Stimulated activated naive CD4-positive, alpha-beta T cell treated with Interleukin-2 at 50 U/mL for 16 hours (primary cell): ENCODE measurements at places on chromosomes 5 and 9.

- DNase-seq: no peak
These were observed 15.1 kb downstream of the RICTOR start for GRCh38 chr5:39059064-39059463.

- DNase-seq: no peak
These were observed 104.6 kb downstream of the ENC1 start for GRCh38 chr5:74535926-74536325.

DNA sequence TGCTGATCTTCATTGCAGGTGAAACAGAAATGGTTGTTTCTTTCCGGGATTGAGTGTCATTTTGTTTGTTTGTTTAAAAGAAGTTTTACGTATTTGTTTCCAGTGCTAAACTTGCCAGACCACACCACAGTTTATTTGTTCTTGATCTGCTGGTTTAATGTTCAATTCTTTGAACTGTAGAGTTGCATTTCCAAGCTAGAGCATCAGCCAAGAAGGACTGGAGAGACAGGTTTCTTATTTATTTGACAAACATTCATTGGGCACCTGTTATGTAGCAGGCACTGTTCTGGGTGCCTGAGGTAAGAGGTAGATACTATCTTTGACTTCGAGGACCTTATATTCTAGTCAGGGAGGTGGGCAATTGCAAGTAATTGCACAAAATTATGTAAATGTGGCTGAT is 45.0 kb downstream of the MCCC2 start:
- DNase-seq: no peak

- no peak for DNase-seq
These were observed 39.5 kb downstream of the MED10 start for GRCh38 chr5:6338871-6339270.

DNA sequence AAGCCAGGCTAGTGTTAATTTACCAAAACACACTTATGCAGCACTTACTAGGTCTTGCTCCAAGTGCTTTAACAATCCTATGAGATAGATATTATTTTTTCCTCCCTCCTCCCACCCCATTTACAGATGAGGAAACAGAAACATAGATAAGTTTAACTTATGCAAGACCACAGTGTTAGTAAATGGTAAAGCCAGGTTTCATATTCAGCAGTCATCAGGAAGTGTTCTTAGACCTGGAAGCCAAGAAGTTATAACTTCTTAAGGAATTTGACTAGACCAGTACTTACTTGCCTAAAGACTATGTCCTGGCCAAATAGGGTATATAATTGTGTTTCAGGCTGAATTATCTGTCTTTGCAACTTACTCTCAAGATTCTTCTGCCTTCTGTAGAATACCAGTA is 15.9 kb downstream of the ABHD17B start:
- no peak for DNase-seq

GRCh38 chr9:127207734-127208410 is 56.7 kb upstream of the GARNL3 start:
- DNase-seq: no peak

- DNase-seq: no peak
These were observed 79.4 kb downstream of the PHF2 start for GRCh38 chr9:93655621-93656425.

DNA sequence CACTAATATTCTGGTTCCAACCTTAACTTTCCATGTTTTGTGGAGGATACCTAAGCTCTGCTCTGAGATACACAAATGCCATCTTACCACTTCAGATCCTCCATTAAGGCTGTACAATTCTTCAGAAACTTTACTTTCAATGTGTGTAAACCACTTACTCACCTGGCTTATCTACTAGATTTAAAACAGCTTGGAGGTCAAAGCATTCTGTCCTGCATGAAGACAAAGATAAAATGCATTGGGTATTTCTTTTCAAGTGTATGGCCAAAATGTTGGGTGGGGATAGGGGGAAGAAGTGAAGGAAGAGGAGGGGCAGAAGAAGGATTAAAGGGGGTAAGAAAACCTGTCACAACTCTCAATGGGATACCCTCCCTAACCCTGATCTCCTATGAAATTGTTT is 939 bp downstream of the GOLGA1 start:
- DNase-seq: no peak

- no peak for DNase-seq
These were observed 59.8 kb upstream of the GOLPH3 start for GRCh38 chr5:32233696-32234447.

DNA sequence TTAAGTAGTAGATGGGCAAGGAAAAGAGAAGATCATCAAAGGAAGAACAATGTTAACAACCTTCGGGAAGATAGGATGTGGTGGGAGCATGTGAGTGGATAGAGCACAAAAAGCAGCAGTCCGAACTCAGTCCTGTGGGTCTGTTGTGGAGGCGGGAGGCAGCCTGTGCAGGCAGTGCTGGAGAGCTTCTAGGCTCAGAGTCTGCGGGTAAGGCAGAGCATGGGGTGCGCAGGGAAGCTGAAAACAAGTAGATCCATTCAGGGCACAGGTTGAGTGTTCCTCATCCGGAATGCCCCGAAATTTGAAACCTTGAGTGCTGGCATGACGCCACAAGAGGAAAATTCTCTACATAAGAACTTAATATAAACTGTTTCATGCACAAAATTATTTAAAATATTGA is 84.9 kb downstream of the PPIC start:
- no peak for DNase-seq

DNA sequence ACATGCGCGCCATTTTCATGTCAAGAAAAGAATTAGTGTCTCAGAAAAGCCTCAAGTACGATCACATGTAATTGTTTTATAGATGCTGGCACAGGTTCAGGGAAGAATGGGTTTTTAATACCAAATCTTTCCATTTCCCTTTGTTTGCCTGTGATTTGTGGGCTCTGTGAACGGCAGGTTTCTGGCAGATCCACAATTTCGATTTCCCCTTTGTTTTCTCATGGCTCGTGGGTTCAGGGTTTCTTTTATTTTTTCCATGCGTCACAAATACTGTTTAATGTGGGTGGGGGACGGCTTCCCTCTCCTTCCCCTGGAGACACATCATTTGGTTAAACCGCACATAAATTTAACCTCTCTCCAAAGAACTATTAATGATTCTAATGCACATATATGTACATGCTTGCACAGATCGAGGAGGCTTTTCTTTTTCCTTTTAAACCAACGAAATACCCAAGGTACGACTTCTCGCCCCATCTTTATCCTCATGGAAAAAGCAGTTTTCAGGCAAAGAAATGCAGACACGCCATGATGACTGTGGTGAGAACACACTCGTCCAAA is 195.9 kb downstream of the SLIT3 start:
- no peak for DNase-seq

GRCh38 chr9:106032978-106033377 is 338.6 kb downstream of the TMEM38B start:
- DNase-seq: no peak

- DNase-seq: no peak
These were observed 4.0 kb downstream of the JADE2 start for GRCh38 chr5:134529460-134529859.

- DNase-seq: no peak
These were observed 210.5 kb downstream of the GRIA1 start for GRCh38 chr5:153700940-153701339.

- DNase-seq: no peak
These were observed at the start of gene MYOT for GRCh38 chr5:137867664-137868063. Gene MYOT, plus strand, starts transcription at chr5:137867860. Its CDS starts 2,792 bp downstream, at chr5:137870652.

DNA sequence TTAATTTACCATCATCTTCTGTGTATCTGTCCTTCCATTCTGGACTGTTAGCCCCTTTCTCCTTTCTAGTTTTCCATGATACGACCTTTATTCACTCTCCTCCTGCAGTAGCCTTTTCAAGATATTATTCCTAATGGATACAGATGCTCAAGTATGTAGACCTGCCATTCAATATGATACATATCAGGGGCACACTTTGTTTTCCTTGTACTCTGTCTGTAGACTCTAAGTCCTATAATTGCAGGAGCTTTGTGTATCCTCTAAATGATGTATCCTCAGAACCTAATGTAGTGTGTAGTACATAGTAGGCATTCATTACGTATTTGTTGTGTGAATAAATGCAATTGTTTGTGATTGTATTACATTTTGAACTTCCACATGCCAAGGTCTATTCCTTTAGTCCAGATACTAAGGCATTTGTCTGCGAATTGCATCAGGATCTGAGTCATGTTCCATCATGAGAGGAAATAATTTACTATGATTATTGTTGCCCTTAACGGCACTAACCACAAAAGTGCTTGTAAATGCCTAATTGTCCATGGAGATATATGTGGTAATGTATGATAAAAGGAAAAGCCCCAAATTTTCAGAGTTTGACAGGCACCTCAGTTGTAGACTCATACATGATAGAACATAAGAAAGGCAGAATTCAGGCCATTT is 57.1 kb upstream of the IZUMO3 start:
- DNase-seq: no peak

DNA sequence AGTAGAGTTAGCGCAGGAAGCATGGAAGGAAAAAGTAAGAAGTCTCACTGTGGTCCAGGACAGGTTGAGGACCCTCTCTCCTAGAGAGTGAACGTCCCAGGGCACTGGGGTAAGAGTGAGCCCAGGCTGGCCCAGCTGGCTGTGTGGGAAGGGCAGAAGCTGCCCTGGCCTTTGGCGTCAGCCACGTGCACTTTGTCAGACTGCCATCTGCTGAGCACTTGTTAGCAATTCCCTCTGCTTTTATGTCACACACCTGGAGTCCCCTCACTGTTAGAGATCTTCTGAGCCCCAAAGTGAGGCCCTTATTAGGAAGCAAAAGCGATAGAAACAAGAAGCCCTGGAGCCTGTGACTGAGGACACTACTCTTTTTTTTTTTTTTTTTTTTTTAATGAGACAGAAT is 79.1 kb downstream of the UGCG start:
- DNase-seq: no peak

DNA sequence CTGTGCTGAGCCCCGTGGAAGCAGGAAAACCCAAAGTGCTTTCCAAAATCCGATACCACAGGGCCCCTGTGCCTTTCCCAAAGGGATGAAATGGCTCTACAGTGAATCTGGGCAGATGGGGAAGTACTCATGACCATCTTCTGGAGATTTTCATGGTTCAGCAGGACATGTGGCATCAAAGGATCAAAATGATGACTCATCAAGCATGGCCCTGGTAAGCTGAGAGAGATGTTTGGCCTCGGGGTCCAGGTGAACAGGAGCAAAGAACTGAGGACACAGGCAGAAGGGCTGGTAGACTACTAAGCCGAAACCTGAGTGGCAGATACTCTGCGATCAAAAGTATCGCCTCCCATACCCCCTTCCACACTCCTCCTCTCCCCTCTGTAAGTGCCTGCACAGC is 160.0 kb upstream of the EFNA5 start:
- DNase-seq: no peak

- DNase-seq: no peak
These were observed 6.0 kb upstream of the ESM1 start for GRCh38 chr5:54991416-54991815.

DNA sequence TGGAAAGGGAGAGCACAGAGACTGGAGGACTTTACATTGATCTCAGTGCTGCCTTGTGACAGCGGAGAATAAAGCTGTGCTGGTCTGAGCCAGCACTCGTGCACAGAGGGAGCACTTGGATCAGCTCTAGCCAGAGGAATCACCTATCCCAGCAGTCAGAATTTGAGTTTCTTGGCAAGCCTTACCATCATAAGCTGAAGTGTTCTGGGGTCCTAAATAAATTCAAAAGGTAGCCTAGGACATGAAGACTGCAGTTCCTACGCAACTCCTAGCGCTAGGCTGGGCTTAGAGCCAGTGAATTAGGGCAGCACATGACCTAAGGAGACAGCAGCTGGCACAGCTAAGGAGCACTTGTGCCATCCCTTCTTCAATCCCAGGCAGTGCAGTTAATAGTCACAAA is 119.5 kb downstream of the HMHB1 start:
- no peak for DNase-seq

- no peak for DNase-seq
These were observed 1.1 kb upstream of the TRIM41 start for GRCh38 chr5:181221792-181222629.

- DNase-seq: no peak
These were observed 134.5 kb downstream of the NFIB start for GRCh38 chr9:14179449-14179848.

DNA sequence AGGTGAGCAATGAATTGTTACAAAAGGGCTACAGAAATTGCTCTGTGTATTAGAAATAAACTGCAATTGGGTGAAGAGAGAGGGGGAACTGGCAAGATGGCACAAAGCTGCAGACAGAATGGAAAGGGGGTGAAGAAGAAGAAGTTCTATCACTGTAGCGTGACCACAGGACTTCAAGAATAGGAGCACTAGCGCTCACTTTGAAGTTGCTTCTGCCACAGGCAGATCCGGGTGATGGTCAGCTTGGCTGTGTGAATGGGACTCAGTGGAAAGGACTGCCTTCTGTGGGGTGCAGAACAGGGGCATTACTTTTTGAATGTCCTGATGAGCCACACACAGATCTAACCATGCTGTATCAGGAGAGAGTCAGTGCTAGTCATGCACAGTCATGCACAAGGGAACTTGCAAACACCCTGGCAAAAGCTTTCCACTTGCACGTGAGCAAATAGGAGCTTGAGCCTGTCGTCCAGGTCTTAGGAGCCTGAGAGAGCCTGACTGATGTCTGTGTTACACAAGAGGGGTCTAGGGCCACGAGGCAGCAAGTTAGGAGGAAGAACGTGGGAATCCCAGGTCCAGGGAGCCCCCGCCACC is 16.3 kb downstream of the IL5 start:
- DNase-seq: no peak

DNA sequence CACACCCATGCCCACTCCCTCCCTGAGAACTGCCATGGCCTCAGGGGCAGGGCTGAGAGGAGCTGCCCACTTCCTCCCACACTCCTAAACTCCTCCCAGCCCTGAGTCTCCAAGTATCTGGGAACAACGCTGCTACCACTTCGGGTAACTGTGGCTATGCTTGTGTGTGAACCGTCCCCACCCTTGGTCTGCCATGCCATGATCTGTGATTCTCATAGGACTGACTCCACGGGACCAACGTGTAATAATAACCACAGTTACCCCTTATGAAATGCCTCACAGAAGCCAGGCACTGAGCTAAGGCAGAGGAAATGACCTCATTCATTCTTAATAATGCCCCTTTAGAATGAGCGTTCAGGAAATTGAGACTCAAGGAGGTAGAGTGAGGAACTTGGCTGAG is 103.9 kb upstream of the SMIM23 start:
- no peak for DNase-seq
